ENCODE measurements at places on chromosomes 7 and 10. TPM values are rescaled to one million over a fixed set of nuclear protein-coding genes. Genes with fewer than 3 reads are reported as not detected.

GRCh38 chr7:23570592-23571200 lies 26.5 kb upstream of the CCDC126 start:
- peak; percentile 67 for DNase-seq

DNA sequence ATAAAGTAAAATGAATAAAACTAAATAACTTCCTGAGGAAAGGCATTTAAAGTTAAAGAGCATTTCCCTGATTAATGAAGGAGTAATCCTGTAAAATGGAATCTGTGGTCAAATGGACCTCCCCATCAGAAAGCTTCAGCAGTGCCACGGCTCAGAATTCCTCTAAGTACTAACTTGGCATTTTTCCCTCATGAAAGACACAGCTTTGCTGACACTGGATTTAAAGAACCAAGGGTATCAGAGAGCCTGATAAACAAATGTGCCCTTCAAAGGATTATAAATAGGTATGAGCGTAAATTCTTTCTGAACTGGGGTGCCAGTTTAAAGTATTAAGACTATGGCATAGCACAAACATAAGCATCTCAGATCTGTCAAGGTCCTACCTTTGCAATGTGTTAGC lies 24.2 kb upstream of the RNF148 start:
- DNase-seq: no peak

GRCh38 chr10:3117486-3117885 lies 50.1 kb downstream of the PFKP start:
- DNase-seq: no peak

GRCh38 chr10:30542001-30542894 lies 87.3 kb downstream of the LYZL2 start:
- no peak for DNase-seq

GRCh38 chr10:105466521-105466920 lies 825.4 kb downstream of the SORCS3 start:
- DNase-seq: no peak

GRCh38 chr7:6725003-6725402 lies 18.3 kb upstream of the ZNF12 start:
- no peak for DNase-seq

GRCh38 chr10:77566236-77566635 lies 71.4 kb downstream of the KCNMA1 start:
- no peak for DNase-seq

GRCh38 chr7:47535704-47536628 lies 45.9 kb downstream of the TNS3 start:
- DNase-seq: no peak

DNA sequence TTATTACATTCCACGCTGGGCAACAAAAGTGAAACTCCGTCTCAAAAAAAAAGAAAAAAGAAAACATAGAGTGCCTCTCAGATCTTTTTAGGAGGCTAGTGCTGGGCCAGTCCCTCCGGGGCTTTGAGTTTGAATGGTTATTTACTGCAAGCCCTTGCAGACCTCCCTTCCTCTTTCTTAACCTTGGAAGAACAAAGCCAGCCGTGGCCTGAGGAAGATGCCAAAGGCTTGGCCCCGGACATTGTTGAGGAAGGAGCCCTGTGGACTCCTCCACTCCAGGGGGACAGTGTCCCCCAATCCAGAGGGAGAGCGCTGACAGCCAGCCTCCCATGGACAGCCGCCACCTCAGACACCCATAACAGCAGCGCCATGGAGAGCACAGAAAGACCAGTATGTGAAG lies 5.0 kb downstream of the TSPAN33 start:
- DNase-seq: no peak

- no peak for DNase-seq
Observed at GRCh38 chr7:45564886-45565455, 9.2 kb upstream of the ADCY1 start.

GRCh38 chr10:43846187-43846680 lies 197.6 kb upstream of the ZNF32 start:
- DNase-seq: no peak

- DNase-seq: no peak
Observed at GRCh38 chr7:129008645-129009414, 46.1 kb downstream of the TNPO3 start.

- no peak for DNase-seq
Observed at GRCh38 chr10:84551437-84552120, 223.2 kb downstream of the CCSER2 start.

GPR146 gene
- total RNA-seq: 25.0 TPM

PON3 gene
- not detected for total RNA-seq

PCGF6 gene
- 2.4 TPM for total RNA-seq

C10orf53 gene
- total RNA-seq: not detected

COL1A2 gene
- 287 TPM for total RNA-seq

C7orf33 gene
- total RNA-seq: not detected

AQP1 gene
- total RNA-seq: 477 TPM

THSD7A gene
- 26.7 TPM for total RNA-seq

CNPY1 gene
- total RNA-seq: not detected

All from uterus (tissue), 4 donors.